Stimulated activated CD8-positive, alpha-beta memory T cell treated with anti-CD3 and anti-CD28 coated beads, Interleukin-4, amount 100 ng/mL, for 1 hour (primary cell): ENCODE measurements at places on chromosomes 4 and X.

DNA sequence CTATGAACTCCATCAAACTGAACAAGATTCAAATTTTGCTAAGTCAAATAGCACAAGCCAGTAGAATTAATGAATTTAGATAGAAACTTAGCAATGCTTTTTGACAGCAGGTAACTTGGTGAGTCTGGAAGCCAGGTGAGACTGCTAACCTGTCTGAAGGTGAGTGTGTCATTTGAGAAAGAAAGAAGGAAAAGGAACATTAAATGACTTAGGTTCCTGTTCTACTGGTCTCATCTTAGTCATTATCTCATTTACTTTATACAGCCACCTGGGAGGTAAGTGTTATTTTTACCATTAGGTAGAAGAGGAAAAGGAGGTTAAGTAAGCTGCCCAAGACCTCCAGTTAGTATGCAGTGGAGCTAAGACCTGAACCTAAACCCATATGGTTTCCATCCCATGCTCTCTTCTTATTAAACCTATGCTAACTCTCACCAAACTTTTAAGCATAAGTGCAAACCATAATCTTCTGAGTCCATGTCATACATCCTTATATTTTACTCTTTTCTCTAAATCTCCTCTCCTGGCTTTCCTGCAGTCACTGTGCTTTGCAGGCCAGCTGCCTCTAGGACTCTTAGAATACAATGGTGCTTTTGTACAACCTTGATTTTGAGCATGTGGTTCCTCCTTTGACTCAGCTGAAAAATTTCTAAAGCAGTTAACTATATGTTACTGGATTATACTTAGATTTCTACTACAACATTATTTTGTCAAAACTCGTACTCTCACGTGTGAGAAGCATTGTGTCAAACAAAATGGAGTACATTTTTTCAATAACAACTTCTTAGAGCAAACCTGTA, 68.5 kb downstream of the ATP10D start:
- DNase-seq, result no peak

GRCh38 chrX:103536071-103536470, 16.8 kb upstream of the RAB40A start:
- DNase-seq, result no peak

- no peak for DNase-seq
Observed at GRCh38 chr4:20017070-20017776, 234.5 kb upstream of the SLIT2 start.

DNA sequence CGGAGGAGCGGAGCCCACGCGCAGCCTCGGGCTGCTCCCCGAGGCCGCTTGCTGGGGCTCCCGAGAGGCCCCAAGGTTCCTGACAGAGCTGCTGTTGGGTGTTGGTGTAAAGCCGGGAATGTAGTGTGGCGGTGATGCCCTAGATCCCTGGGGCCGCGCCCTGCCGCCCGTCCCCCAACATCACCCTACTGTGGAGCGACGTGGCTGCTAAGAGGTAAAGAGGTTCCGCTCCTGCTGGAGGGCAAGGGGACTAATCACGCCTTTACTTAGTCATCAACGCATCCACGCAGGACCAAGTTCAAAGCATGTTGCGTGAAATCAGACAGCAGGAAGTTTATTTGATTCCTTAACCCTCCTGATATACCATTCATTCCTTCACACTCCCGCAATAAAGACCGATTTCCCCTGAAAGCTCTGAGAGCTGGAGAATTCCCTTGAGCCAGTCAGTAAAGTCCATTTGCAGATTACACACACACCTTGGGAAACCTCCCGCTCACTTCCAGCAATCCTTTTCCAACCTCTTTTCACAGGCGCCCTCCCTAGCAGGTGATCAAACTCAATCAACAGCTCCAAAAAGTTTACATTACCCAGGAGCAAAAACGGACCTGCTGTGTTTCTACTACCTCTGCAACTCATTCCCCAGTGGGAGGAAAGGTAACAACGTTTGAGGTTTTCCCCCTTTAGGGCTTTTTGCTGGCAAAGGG, 579 bp upstream of the GABRA2 start:
- DNase-seq, result no peak

GRCh38 chr4:37279894-37280592, 35.5 kb downstream of the NWD2 start:
- DNase-seq, result no peak

DNA sequence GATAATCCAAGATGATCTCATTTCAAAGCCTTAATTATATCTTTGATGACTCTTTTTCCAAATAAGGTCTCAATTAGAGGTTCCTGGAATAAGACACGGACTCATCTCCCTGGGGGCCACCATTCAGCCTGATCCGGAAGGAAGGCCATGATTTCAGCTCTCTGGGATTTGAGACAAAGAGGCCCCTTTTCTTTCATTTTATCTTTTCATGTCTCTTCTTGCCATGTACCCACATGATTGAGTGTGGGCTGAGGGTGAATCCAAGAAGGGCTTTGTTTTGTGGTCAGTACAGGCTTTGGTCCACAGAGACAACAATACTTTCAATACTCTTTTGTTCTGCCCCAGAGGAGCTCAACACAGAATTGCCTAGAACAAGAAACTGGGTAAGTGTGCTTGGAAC, 261.2 kb downstream of the TRIML1 start:
- no peak for DNase-seq

- no peak for DNase-seq
Observed at GRCh38 chr4:161702287-161702686, 461.5 kb downstream of the FSTL5 start.

- no peak for DNase-seq
Observed at GRCh38 chr4:174628191-174628590, 105.9 kb upstream of the HPGD start.

DNA sequence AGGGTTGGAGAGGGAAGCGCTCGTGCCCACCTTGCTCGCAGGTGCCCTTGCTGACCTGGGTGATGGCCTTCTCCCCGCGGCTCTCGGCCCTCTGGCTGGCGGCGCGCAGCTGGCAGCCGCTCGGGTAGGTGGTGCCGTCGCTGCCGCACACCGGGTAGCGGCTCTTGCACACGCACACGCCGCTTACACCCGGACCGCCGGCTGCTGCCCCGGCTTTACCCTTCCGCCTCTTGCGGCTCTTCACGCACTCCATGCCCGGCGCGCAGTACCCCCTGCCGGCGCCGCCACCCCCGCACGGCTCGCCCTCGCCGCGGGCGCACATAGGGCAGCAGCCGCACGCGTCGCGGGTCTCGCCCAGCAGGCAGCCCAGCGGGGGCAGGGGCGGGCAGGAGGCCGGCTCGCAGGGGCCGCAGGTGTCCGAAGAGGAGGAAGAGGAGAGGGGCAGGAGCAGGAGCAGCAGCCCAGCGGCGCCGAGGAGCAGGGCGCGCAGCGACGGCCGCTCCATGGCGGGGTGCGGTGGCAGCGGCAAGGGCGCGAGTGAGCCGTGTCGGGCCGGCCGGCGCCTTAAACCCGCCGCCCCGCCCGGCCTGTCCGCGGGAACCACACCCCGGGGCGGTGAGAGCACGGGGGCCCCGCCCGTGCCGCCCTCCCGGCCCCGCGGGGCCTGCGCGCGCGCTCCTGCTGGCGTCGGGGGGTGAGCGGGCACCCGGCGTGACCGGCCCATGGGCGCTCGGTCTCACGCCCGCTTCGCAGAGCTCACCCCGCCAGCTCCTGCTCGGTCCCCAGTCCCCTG, at the start of gene IGFBP7:
Gene IGFBP7, minus strand, starts transcription at position 539 of the 793 bp plus-strand sequence. Its CDS starts 34 bp downstream, at position 505.
- DNase-seq, result no peak

DNA sequence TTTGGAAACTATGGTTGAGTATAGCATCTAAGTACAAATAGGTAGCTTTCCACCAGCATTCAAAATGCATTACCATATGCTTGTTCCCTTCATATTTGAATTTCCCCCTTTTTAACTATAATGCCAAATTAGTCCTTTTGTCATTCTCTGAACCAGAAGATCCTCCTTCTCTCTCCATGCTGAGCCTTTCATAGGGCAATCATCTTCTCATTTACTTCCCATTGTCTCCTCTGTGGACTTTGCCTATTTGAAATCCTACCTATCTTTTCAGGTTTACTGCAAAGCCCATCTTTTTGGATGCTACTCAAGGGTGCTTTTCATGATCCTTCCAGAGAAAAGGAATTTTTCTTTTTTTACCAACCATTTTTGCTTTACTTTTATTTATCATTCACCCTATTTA, 54.7 kb downstream of the DKK2 start:
- no peak for DNase-seq
